ENCODE measurements at places on chromosomes 13 and 19.

GRCh38 chr19:44927746-44928145, 13.3 kb downstream of the APOC1 start:
- no peak for DNase-seq

DNA sequence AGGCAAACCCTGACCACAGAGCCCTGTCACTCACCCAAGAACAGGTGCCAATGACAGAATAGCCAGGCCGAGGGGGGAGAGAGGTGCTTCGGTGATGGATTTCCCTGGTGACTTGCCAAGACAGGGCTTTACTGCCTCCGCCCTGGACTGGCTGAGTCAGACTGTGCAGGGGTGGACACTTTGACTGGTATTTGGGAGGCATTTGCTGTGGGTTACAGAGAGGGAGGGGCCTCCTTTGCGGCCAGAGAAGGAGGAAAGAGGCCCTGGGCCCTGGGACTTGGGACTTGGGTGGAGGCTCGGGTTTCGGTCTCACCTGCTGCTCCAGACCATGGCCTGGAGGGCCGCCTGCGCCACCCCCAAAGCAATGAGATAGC, 4.6 kb upstream of the EPS8L1 start:
- DNase-seq, result peak; percentile 29

GRCh38 chr13:112058519-112058873, 8.5 kb upstream of the SOX1 start:
- no peak for DNase-seq

- DNase-seq, result no peak
Measured at GRCh38 chr19:42131149-42132029, 857 bp downstream of the POU2F2 start.

GRCh38 chr19:1837625-1838105, 10.6 kb downstream of the REXO1 start:
- no peak for DNase-seq

- DNase-seq, result peak; percentile 43
Measured at GRCh38 chr19:38224014-38224862, at the start of gene DPF1. DPF1 (minus strand) TSS chr19:38224222; CDS start chr19:38224142, 80 bp downstream.

DNA sequence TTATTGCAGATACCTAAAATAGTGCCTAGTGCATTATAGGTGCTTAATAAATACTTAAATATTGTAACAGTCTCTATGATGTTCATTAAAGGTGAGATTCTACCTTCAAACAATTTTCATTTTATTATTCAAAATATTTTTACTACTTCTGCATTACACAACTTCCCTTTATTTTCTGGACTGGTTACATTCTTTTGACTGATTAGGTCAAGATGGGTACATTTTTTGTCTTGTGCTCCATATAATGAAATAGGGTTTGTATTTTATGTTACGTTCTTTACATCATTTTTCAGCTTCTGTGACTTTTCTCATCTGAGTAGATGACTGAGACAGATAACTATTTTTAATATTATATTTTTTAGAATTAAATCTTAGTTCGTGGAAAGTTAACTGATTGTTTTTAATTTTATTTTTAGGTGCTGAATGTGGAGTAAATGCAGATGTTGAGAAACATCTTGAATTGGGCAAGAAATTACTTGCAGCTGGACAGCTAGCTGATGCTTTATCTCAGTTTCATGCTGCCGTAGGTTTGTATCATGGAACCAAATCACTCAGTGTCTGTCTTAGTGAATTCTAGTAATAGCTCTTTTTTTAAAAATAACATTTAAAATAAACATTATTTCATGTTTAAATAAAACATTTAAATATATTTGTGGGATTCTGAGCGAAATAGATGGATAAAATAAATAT, 32.0 kb downstream of the DNAJC3 start:
- DNase-seq, result no peak

DNA sequence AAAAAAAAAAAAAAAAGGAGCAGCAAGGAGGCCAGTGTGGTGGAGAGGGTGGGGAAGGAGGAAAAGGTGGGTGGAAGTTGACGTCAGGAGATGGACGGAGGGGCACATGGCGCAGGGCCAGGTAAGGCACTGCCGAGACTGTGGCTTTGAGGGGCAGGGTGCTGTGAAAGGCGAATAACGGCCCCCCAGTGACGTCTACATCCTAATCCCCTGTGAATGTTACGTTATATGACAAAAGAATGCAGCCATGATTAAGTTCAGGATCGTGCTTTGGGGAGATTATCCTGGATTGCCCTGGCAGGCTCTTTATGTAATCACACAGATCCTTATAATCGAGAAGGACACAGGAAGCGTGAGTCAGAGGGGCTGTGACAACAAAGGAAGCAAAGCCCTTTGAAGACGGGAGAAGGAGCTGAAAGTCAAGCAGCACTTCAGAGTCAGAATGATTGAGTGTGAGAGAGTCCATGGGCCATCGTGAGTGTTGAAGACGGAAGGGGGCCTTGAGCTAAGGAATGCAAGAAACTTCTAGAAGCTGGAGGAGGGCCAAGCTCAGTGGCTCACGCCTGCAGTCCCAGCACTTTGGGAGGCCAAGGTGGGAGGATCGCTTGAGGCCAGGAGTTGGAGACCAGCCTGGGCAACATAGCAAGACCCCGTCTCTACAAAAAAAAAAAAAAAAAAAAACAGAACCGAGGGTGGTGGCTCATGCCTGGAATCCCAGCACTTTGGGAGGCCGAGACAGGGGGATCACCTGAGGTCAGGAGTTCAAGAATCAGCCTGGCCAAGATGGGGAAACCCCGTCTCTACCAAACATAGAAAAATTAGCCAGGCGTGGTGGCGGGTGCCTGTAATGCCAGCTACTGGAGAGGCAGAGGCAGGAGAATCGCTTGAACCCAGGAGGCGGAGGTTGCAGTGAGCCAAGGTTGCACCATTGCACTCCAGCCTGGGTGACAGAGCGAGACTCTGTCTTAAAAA, 13.8 kb upstream of the CEACAM16 start:
- DNase-seq, result peak; percentile 81

GRCh38 chr19:35519291-35519690, 5.8 kb upstream of the DMKN start:
- no peak for DNase-seq

GRCh38 chr13:90455823-90456222, 891.7 kb upstream of the MIR17HG start:
- no peak for DNase-seq

DNA sequence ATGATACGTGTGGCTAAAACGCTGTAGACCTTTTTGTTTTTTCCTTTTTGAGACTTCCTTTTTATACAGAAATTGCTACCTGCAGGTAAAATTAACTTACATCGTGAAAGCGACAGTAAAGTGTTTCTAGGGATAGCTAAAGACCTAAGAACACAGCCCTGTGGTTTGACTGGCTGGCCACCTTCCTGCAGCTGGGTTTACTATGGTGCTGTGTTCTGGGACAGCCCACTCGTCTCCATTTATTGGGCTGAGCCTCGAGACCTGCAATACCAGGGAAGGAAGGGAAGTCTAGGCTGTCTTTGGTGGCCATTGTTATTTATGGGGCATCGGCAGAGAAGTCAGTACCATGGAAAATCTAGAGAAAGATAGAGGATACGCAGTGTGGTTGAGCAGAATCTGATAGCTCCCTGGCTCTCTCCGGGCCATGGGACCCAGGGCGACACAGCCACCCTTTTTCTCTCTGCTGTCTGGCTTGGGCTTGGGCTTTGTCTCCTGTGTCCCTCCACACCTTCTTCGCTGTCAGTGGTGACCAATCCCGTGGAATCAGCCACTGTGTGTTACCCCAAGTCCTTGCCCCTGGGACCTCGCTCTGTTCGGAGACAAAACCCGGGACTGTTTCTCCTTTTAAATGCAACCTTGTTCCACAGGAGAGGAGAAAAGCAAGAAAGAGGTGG, 30.9 kb downstream of the ACTN4 start:
- DNase-seq, result no peak

GRCh38 chr13:95343944-95344343, 42.7 kb upstream of the ABCC4 start:
- no peak for DNase-seq

- DNase-seq, result no peak
Measured at GRCh38 chr19:46635920-46636761, at the start of gene GNG8. GNG8 (minus strand) TSS chr19:46636202; CDS start chr19:46634682, 1,520 bp downstream.

DNA sequence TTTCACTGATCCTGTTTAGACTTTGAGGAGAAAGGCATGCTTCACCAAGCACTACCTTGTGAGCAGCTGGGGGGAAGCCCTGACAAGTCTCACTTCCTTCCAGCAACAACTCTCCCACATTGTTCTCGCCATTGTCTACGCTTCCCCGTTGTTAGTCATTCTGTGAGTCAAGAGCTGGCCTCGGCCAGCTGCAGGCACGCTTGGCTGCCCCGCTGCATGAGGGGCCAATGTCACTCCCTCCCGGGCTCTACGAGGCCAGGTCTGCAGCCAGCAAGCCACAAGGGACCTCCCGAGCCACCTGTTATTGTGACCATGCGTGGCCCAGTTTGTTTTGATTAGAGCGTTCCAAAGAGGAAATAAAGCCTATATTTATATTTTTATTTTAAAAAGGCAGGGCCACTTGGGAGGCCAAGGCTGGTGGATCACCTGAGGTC, 220.9 kb downstream of the FOXO1 start:
- no peak for DNase-seq

DNA sequence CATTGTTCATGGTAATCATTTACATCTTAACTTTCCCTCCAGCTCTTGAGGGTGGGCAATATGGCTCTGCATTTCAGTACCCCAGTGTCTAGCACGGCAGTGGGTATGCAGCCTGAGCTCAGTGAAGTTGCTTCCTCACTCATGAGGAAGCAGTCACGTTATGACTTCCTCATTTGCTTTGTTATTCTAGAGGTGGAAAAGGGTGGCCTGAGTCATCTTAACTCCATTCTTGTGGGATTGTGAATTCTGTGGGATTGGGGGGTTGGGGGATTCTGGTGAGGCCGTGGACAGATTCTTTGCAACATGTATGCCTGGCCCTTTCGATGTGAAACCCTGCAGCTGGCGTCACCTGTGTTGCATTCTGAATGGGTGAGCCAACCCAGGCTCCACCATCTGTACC, 406.7 kb upstream of the ZNF507 start:
- DNase-seq, result no peak

- no peak for DNase-seq
Measured at GRCh38 chr13:96728463-96728862, 265.8 kb downstream of the OXGR1 start.

DNA sequence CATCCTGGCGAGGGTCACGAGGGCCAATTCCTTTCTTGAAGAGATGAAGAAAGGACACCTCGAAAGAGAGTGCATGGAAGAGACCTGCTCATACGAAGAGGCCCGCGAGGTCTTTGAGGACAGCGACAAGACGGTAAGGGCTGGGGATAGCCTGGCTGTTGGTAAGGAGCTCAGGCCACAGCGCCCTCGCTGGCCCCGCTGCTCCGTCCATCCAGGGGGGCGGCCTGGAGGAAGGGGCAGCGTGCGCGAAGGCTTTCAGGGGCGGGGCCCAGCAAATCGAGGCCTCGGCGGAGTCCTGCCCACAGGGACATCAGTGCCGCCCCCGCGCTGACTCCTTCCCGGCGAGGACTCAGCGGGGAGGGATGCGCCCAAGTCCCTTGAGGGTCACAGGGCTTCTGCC, 6.9 kb downstream of the F10 start:
- no peak for DNase-seq

- DNase-seq, result peak; percentile 37
Measured at GRCh38 chr13:72437458-72437857, 290.0 kb downstream of the MZT1 start.

Measured in GM04504 (cell line).